CD8-positive, alpha-beta T cell (primary cell): ENCODE measurements at places on chromosomes 7 and 10.

GRCh38 chr10:103238506-103239252, 7.0 kb upstream of the RPEL1 start:
- DNase-seq = no peak

DNA sequence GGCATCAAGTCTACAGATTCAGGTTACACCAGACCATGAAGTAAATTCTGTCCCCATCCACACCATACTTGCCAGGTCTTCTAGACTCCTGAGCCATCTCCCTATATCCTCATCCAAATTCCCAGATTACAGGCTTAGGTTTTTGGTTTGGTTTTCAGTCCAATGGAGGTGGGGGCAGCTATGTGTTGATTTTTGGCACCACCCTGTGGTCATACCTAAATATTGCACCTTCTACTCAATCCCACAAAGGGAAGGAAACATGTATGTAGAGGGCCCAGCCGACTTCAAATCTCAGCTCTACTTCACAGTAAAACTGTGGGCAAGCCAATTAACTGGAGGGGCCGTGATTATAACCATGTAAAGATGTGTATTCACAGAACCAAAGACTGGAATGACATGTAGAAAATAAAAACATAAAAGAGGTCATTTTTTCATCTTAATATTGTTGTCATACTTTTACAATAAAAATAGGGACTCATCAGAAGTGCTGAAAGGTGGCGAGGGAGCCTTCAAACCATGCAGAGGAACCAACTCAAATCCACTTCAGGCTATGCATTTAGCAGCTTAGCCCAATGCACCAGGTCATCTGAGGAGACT, 19.8 kb downstream of the ERCC6 start:
- peak; percentile 54 for DNase-seq

DNA sequence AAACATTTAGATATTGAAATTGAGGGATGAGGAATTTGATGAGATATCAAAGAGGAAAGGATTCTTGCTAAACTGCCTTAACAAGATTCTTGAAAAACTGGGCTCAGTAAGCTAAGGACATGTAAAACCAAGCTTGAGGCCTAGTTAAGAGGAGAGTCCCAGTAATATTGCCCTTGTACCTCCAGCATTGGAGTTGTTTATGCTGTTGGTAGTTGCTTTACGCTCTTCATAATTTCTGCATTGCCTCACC, 156.1 kb upstream of the TRIM24 start:
- DNase-seq = no peak

GRCh38 chr10:80437227-80437626, 16.9 kb upstream of the TSPAN14 start:
- DNase-seq = no peak

GRCh38 chr10:97101166-97101940, 84.4 kb downstream of the SLIT1 start:
- no peak for DNase-seq

DNA sequence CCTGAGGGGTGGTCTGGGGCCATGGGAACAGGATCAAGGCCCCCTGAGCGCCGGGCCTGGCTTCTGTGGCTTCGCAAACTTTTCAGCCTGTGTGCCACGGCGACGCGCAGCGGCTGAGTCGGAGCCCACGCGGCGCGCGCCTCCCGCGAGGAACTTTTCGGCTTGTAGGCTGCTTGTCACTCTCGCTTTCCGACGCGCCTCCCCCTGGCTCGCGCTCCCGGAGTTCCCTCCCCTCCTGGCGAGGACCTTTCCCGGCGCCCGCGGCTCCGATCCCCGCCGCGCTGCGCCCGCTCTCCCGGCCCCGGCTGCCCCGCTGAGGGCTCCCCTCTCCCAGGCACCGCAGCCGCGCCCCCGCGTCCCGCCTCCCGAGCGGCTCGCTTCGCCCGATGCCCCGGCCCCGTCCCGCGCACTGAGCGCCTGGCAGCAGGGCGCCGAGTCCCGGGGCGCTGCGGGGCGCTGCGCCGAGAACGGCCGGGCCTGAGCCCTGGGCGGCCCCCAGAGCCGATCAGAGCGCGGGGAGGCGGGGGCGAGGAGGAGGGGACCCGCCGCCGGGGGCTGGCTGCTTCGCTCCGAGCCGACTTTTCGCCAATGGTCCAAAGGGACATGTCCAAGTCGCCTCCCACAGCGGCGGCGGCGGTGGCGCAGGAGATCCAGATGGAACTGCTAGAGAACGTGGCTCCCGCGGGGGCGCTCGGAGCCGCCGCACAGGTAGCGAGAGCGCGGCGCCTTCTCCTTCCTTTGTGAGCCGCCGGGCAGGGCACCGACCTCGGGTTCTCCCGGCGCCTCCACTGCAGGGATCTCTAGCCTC, at the start of gene CACNB2:
Gene CACNB2 (plus strand): TSS at position 276 of the 808 bp plus-strand sequence.
- no peak for DNase-seq

DNA sequence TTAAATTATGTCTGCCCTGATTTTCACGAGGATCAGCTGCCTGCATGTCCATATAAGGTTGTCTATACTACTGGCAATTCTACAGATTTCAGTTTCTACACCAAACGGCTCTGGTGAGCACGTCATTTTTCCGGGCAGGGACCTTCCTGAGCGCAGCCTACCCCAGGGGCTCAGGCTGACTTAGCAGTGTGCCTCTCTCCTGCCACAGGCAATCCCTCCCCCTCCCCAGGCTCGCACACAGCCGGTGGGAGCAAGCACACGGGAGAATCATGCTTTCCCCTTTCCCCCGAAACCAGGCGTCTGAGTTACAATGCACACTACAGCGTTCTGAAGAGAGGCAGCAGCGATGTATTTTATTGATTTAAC, 1.7 kb downstream of the KLF6 start:
- no peak for DNase-seq

DNA sequence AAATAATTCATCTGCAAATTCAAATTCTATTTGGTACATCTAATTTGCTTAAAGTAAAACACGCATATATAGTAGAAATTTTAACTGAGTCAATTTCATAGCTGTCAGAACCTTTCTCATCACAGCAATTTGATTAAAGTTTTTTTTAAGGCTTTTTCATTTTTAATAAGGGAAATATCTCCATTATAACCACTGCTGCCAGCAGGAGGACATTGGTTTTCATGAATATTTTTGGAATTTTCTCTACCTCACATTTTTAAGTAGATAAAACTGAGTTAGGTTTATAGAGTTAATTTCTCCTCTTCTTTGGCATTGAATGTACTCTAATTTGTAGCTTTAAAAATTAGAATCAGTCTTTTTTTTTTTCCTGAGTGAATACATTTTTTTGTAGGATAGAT, 82.2 kb downstream of the ST7 start:
- no peak for DNase-seq

- DNase-seq = no peak
These were observed 625 bp upstream of the GSTO2 start for GRCh38 chr10:104268405-104268712.

GRCh38 chr7:468681-469562, 50.7 kb downstream of the PDGFA start:
- DNase-seq = no peak

GRCh38 chr10:55410415-55410885, 609.4 kb upstream of the PCDH15 start:
- DNase-seq = no peak

DNA sequence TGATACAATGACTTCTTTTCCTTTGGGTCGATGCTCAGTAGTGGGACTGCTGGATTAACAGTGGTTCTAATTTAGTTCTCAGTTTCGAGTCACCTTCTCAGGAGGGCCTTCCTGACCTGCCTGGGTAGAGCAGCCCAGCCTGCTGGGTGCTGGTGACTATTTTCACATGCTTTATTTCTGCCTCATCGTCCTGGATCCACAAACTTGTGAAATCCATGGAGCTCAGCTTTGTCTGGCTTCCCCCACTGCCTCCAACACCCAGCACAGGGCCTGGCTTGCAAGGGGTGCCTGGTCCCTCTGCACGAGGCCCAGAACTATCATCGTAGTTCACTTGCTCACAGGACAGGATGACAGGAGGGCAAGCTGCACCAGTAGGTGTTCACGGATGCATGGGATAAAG, 46.9 kb downstream of the SPOCK2 start:
- no peak for DNase-seq

GRCh38 chr10:84007482-84007881, 131.8 kb upstream of the GHITM start:
- no peak for DNase-seq

DNA sequence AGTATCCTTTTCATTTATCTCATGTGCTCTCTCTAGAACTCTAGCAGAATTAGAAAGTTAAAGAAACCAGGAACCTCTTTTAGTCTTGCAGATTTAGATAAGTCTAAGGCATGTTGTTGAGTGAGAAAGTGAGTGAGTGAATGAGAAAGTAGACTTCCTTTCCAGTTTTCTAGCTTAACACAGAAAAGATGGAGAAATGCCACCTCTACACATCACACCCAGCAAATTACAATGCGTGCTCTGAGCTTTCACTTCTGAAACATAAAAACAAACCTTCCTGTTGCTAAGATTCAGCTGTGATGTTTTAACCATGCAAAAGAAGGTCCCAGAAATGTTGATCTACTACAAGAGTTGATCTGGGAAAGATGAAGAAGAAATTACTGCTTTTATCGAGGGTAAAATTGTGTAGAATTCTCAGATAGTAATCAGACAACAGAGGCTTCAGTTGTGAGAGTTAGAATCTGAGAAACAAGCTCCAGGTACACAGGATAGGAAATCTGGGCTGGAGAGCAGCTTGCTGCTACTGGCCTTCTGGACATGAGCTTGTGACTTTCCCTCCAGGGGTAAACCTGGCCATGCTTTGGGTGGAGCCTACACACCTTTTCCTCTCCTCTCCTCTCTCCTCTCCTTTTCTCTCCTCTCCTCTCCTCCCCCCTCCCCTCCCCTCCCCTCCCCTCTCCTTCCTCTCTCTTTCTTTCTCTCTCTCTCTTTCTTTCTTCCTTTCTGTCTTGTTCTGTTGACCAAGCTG, 4.6 kb downstream of the CYP3A5 start:
- no peak for DNase-seq

- no peak for DNase-seq
These were observed 21.0 kb upstream of the AGMO start for GRCh38 chr7:15582773-15583172.

GRCh38 chr7:37289781-37290180, 158.9 kb downstream of the ELMO1 start:
- no peak for DNase-seq

DNA sequence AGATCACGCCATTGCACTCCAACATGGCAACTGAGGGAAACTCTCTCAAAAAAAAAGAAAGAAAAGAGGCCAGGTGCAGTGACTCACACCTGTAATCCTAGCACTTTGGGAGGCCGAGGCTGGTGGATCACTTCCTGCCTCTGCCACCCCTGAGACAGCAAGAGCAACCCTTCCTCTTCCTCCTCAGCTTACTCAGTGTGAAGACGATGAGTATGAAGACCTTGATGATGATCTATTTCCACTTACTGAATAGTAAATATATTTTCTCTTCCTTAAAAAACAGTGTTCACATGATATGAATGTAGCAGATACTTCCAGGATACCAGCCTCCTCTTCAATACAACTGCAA, 2.1 kb upstream of the ZKSCAN1 start:
- no peak for DNase-seq

DNA sequence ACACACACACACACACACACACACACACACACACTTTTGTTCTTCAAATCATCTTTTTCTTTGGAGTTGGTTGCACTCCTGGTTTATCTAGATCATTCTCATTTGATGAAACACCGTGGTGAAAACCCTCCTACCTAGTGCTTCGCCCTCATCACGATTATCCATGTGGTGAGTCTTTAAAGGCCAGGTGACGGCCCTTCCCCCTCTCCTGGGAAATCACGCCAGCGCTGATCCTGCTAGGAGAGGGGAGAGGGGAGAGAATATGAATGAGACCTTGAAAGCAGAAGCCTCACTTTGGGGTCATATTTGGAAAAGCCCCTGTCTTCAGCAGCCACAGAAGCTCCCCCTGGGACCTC, 103.9 kb upstream of the LRRC4 start:
- DNase-seq = no peak

DNA sequence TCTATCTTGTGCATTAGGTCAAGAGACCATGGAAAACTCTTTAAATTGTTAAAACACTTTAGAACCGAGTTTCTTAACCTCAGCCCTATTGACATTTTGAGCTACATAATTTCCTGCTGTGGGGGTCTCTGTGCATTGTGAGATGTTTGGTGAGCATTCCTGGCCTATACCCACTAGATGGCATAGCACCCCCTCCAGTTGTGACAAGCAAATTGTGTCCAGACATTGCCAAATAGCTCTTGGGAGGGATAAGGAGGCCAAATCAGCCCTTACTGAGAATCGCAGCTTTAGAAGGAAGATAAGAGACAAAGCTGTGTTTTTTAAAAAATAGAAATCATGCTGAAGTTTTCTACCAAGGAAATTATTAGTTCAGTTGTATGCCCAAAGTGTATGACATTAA, 1158.5 kb upstream of the C7orf33 start:
- DNase-seq = no peak

DNA sequence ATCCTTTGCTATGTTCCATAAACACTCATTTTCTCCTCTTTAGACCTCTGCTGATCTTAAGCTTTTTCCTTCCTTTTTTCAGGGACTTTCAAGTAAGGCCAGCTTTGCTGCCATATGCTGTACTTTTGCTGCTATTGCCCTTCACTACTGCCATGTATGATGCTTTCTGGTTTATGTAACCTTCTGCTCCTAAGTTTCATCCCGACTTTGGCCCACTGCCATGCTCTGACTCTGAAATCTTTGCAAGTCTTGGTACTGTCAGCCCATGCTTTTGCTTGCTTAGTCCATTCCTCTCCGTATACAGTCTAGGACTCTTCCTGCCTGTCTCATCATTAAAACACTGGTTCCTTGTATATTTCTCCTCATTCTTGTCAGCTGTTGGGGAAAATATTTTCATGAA, 152.4 kb downstream of the RNF133 start:
- no peak for DNase-seq
